ENCODE measurements at places on chromosomes 2 and 18. TPM values are rescaled to one million over a fixed set of nuclear protein-coding genes. Genes with fewer than 3 reads are reported as not detected.

ABHD1 gene
- total RNA-seq, result not detected

- DNase-seq, result no peak
Observed at GRCh38 chr18:59767732-59768131, 70.5 kb upstream of the CCBE1 start.

TMEM163 gene
- not detected for total RNA-seq

- DNase-seq, result no peak
Observed at GRCh38 chr2:182933629-182934028, 67.2 kb upstream of the FRZB start.

DNA sequence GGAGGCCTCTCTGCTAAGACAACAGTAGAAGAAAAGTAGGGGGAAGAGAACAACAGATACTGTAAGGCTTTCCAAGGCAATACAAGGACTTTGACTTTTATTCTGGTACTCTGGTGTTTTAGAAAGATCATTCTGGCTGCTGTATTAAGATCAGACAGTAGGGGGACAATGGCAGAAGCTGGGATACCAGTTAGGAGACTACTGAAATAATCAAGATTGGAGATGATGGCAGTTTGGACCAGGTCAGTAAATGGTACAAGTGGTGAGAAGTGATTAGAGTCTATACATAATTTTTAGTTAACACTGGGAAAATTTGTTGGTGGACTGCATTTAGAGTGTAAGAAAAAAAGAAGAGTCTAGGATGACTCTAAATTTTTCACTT is 139.7 kb downstream of the ROCK1 start:
- peak; percentile 43 for DNase-seq

DNA sequence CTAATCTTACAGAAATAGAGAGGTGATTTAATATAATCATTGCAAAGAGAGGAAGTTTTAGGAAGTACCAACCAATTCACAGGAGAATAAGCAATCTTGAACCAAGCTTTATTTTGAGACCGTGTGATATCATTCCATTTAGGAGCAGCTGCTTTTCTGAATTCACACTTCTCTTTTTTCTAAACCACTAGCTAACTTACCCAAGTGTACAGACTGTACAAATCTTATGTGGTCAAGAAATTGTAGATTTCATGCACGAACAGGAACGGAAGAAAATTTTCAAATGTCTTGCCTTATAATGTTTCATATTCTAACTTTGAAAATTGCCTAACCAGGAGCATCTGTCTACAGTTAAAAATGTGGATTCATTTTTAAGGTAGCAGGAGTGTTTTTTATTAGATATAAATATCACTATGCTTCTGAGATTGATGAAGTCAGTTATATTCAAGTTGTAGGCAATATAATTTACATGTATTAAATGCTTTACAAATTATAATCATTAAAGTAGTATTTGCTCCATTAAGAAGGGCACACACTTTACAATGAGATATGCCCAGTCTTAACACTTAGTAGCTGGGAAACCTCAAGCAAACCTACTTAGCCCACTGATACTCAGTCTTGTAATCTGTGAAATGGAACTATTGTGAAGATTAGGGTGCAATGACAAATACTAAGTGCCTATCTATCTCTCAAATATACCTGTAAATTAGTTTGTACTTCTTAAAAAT is 302.2 kb upstream of the STON1 start:
- peak; percentile 55 for DNase-seq

DNA sequence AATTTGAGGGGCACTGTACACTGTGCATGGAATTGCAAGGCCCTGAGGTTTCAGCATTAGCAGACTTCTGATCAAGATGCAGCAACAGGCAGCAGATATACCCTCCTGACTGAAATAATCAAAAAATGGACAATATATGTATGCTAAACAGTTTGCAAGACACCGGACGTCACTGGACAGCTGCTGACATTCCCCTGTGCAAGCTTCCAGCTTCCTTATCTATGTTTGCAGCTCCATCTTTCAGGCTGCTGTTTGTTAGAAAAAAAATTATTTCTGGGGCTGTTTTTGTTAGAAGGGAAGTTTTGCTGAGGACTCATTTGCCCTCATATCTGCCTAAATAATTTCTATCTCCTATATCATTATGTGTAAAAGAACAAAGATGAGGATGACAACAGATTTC is 179.5 kb upstream of the BCL2L11 start:
- no peak for DNase-seq

- DNase-seq, result no peak
Observed at GRCh38 chr2:195118276-195118675, 538.8 kb upstream of the SLC39A10 start.

AGAP1 gene
- total RNA-seq, result 17.3 TPM

GRCh38 chr2:148022351-148022750 is 1.5 kb downstream of the MBD5 start:
- DNase-seq, result no peak

LRRC30 gene
- not detected for total RNA-seq

DNA sequence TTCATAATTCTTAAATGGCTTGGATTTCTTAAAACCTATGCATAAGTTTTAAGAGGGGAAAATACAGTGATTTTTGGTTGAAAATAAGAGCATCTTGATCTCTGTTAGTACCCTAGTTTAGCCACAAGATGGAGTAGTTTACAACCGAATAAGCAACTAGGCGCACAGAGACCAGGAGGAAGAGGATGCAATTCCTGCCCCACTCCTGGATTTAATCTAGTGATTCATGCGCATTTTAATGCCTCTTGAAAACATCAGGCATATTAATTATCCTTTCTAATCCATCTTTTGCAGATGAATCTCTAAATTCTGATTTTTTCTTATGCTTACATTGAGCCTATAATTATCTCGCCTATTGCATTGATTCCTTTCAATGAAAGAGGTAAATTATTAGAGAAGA is 76.7 kb downstream of the MRPS9 start:
- DNase-seq, result peak; percentile 58

- DNase-seq, result no peak
Observed at GRCh38 chr2:231321556-231322334, 73.8 kb upstream of the B3GNT7 start.

DNA sequence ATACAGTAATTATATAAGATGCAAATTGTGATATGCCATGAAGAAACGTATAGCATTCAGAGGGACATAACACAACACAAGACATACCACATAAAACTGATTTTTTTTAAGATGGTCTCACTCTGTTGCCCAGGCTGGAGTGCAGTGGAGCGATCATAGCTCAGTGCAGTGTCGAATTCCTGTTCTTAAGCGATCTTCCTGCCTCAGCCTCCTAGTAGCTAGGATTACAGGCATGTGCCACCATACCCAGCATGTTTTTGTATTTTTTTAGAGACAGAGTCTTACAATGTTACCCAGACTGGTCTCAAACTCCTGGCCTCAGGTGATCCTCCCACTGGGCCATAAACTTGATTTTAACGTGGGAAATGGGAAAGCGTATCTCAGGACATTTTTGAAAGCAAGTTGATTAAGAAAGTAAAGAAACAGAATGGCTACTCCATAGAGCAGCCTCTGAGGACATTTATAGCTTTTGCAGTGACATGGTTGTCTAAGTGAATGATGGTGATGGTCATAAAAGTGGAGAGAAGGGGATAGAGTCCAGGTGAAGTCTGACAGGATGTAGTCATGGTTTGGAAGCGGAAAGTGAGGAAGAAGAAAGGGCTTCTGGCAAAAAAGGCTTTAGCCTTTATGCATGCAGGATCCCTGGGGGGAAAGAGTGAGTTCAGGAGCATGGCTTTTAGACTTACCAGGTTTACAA is 2.4 kb downstream of the TSGA10 start:
- no peak for DNase-seq

ALK gene
- 0.27 TPM for total RNA-seq

- DNase-seq, result no peak
Observed at GRCh38 chr2:121094101-121094500, 190.9 kb downstream of the TFCP2L1 start.

GRCh38 chr2:75560022-75560767 is 544 bp downstream of the EVA1A start:
- peak; percentile 50 for DNase-seq

GRCh38 chr2:10269291-10269690 is 33.4 kb upstream of the HPCAL1 start:
- DNase-seq, result no peak

NT5C1B gene
- not detected for total RNA-seq

All from myocyte (in vitro differentiated cells).